Astrocyte of the cerebellum (primary cell): ENCODE measurements at places on chromosomes 1 and 21.

- DNase-seq = no peak
Measured at GRCh38 chr1:35866991-35867390, 16.0 kb upstream of the AGO1 start.

GRCh38 chr1:208298593-208299269 lies 54.5 kb upstream of the PLXNA2 start:
- DNase-seq = no peak

DNA sequence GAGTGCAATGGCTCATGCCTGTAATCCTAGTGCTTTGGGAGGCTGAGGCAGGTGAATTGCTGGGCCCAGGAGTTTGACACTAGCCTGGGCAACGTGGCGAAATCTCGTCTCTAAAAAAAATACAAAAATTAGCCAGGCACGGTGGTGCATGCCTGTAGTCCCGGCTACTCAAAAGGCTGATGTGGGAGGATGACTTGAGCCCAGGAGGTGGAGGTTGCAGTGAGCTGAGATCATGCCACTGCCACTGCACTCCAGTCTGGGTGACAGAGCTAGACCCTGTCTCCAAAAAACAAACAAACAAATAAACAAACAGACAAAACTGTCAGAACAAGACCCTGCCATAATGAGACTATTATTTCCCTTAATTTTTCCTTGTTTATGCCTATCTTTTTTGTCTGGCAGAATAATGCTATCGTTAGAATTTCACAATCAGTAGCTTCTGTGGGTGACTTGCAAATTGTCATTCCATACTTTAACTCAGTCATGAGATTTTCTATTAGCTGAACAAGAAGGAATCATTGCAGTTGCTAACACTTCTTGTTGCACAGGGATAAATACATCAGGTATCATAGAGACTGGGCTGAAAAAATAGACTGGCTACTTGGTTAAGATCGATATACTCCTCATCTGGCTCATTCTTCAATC lies 7.5 kb upstream of the THEM4 start:
- no peak for DNase-seq

GRCh38 chr1:156276966-156277381 lies 5.7 kb downstream of the SMG5 start:
- DNase-seq = no peak

GRCh38 chr21:22842875-22843274 lies 1844.7 kb downstream of the NCAM2 start:
- no peak for DNase-seq

DNA sequence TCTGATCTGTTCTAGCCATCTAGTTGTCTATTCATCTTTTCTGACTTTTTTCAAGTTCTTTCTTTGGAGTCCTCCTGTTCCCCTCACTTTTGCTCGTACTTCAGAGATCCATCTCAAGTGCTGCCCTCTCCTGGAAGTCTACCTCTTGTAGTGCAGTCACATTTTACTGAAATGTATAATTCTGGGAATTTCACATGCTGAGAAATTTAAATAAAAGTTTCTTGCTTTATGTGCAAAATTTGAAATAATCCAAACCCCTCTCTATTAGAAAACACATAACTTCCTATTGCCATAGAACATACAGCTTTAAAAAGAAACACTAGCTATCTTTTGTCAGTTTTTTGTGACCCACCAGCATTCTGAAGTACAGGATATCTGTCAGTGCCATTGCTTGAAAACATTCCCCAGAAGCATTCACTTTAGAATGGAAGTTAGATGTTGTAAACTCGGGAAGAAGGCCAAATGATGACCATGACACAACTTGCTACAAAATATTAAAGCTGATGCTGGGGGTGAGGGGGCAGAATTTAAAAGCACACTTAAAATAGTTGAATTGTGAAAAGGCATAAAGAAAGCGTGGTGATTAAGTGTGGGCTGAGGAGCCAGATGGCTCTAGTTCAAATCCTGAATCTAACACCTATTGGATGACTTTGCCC lies 22.0 kb downstream of the RLF start:
- peak; percentile 9 for DNase-seq

GRCh38 chr1:201144701-201145100 lies 9.6 kb downstream of the TMEM9 start:
- DNase-seq = no peak

GRCh38 chr1:46545784-46546183 lies 5.7 kb downstream of the KNCN start:
- no peak for DNase-seq

DNA sequence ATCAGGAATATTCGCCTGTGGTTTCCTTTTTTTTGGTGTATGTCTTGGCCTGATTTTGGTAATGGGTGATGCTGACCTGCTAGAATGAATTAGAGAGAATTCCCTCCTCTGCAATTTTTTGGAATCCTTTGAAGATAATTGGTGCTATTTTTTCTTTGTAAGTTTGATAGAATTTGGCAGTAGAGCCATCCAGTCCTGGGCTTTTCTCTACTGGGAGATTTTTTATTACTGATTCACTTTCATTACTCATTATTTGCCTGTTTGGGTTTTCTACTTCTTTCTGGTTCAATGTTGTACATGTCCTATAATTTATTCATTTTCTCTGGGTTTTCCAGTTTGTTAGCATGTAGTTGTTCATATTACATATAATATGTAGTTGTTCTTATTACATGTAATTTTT lies 48.7 kb downstream of the NTMT2 start:
- DNase-seq = no peak

GRCh38 chr1:55980582-55980981 lies 598.8 kb downstream of the PLPP3 start:
- DNase-seq = no peak

GRCh38 chr1:230754796-230755195 lies 7.6 kb downstream of the CAPN9 start:
- peak; percentile 39 for DNase-seq

DNA sequence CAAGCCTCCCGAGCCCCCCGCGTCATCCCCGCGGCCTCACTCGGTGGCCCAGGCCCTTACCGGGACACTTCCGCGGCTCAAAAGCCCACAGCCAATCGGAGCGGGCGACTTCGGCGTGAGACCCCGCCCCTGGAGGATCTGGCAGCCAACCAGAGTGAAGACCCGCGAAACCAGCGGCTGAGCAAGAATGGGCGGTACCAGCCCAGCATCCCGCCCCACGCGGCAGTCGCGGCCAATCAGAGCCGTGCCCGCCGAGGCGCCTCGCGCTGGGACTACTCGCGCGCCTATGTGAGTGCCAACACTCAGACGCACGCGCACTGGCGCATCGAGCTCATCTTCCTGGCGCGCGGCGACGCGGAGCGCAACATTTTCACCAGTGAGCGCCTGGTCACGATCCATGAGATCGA lies 22.5 kb downstream of the DISP3 start:
- DNase-seq = no peak

- DNase-seq = no peak
Measured at GRCh38 chr1:58123051-58123450, 423.5 kb downstream of the OMA1 start.

DNA sequence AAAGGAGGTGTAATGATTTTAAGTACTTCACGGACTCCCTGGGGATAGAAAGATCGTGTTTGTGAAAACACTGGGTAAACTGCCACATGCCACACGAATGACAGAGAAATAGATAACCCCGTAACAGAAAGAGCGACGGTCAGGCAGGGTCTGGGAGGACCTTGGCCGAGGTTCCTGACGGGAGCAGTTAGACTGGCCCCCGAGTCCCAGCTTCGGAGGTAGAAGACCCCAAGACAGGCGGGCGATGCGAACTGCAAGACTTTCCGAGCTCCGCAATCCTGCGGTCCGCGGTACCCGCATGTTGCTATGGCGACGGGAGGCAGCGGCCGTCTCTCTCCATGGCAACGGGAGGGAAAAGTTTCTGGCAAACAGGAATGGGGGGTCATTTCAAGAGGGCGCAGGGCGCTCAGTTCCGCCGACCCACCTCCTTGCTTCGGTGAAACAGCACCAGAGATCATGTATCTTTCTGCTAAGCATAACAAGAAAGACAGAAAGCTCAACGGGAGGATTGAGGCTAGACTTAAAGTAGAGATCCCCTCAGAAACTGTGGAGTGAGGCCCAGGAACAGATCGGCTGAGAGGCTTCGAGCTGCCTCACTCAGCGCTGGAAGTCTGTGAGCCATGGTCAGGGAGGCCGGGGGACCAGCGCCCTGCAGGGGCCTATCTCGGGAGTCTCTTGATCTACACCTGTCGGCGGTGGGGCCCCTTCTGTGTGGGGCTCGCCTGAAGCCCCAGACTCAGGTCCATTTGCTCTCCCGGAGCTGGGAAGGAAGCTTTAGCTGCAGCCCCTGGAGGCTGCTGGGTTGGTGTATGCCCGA lies 685 bp upstream of the SYT6 start:
- no peak for DNase-seq

- DNase-seq = no peak
Measured at GRCh38 chr1:182488803-182489202, 38.9 kb downstream of the RGSL1 start.

DNA sequence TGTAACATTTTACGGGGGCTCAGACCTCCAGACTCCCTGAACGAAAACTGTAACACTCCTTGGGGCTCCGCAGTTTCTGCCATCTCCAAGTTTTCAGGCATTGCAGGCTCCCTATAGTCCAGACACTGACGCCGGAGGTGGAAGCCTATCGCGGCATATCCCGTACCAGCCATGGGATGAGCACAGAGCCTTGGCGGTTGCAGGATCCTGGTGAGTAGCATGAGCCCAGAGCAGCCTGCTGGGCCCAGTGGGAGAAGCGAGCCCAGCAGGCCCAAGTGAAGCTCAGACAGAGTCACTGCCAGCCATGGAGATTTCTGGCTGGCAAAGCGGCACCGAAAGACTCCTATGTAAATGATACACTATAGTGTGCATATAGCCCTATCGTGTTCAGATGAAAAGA lies 446.8 kb downstream of the COL11A1 start:
- DNase-seq = no peak
